ENCODE measurements at places on chromosomes 1 and 21.
A peak's percentile ranks its signal among the peaks of the same experiment; 100 is the strongest.

DNA sequence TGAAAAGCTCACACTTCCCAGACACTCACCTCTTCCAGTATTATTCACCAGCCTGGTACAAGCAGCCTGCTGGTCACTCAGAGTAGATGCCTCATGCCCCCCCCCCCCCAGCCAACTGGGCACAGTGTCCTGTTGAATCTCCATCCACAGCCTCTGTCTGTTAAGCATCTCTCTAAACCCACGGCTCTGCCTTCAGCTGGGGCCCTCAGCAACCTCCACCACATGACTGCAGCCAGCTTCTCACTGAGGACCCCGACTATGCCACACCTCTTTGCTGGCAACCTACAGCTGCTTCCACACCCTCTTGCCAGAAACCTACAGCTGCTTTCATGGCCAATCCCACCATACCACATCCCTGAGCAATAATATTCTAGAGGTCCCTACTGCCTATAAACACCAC is 113.1 kb downstream of the RHOU start:
- DNase-seq, result no peak

GRCh38 chr1:40648928-40649591 is 16.4 kb downstream of the RIMS3 start:
- no peak for DNase-seq

GRCh38 chr1:17586172-17586964 is 46.9 kb downstream of the ARHGEF10L start:
- peak; percentile 59 for DNase-seq

GRCh38 chr1:1166642-1167397 is 6.9 kb upstream of the TTLL10 start:
- DNase-seq, result no peak

GRCh38 chr1:178688244-178688643 is 36.8 kb upstream of the RALGPS2 start:
- DNase-seq, result no peak
